ENCODE measurements at places on chromosomes 11 and 22. TPM values are rescaled to one million over a fixed set of nuclear protein-coding genes. Genes with fewer than 3 reads are reported as not detected.
A peak's percentile ranks its signal among the peaks of the same experiment; 100 is the strongest.

DNA sequence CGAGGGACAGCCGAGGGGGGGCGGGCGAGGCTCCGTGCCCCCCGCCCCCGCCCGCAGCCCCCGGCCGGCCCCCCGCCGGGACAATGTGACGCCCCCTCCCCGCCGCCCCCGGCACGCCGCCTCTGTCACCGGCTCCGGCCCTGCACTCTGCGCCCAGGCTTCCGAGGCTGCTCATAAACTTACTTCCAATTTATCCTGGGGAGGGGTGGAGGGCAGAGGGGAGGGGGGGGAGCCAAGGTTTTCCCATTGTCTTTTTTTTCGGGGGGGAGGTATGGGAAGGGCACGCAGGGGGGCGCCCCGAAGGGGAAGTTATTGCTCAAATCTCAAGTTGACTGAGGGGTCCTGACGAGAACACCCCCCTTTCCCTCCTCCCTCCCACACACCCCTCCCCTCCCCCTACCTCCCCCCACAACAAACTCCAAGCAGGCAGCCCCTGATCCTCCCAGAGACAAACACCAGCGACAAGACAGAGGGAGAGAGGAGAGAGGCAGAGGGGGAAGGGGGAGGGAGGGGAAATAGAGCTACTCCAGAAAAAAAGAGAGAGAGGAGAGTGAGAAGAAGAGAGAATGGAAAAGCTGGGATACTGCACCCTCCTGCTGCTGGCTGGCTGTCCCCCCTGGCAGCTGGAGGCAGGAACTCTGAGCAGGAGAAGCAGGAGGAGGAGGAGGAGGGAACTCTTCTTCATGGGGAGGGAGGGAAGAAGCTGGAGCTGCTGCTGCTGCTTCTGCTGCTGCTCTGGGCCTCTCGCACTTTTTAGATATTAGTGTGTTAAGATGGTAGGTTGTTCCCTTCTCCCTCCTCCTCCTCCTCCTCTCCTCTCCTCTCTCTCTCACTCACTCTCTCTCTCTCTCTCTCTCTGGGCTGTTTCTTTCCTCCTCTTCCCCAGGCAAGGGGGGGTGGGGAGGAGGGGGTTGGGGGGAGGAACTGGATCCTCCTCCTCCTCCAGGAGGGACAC, 631 bp downstream of the PHF21A start:
- H3K36me3 ChIP-seq = no peaks in the 10 kb centered on the region
- H3K27me3 ChIP-seq = no peaks in the 10 kb centered on the region
- peak overlapping the region; percentile 94 for H3K4me3 ChIP-seq
- H3K27ac ChIP-seq = peak overlapping the region; percentile 94
- DNase-seq = peak; percentile 87
- H3K4me1 ChIP-seq = peaks cover 42% of the 10 kb centered on the region

GRCh38 chr22:20569059-20570058, 61.9 kb downstream of the MED15 start:
- no peaks in the 10 kb centered on the region for H3K27me3 ChIP-seq
- peak; percentile 93 for DNase-seq
- H3K36me3 ChIP-seq = peaks cover 29% of the 10 kb centered on the region

GRCh38 chr11:24556693-24557092, 59.8 kb downstream of the LUZP2 start:
- H3K4me3 ChIP-seq = no peak overlapping the region
- no peaks in the 10 kb centered on the region for H3K36me3 ChIP-seq
- no peak for DNase-seq
- H3K4me1 ChIP-seq = no peaks in the 10 kb centered on the region
- H3K27ac ChIP-seq = no peak overlapping the region
- H3K27me3 ChIP-seq = no peaks in the 10 kb centered on the region

- H3K4me3 ChIP-seq = no peak overlapping the region
- no peaks in the 10 kb centered on the region for H3K4me1 ChIP-seq
- peak; percentile 29 for DNase-seq
- H3K27ac ChIP-seq = no peak overlapping the region
- peaks cover 66% of the 10 kb centered on the region for H3K36me3 ChIP-seq
- H3K27me3 ChIP-seq = no peaks in the 10 kb centered on the region
Measured at GRCh38 chr11:70333261-70333660, 62.8 kb downstream of the PPFIA1 start.

- H3K27ac ChIP-seq = peak overlapping the region; percentile 86
- no peaks in the 10 kb centered on the region for H3K27me3 ChIP-seq
- H3K4me1 ChIP-seq = peaks cover 49% of the 10 kb centered on the region
- DNase-seq = no peak
- H3K36me3 ChIP-seq = no peaks in the 10 kb centered on the region
- H3K4me3 ChIP-seq = no peak overlapping the region
Measured at GRCh38 chr22:32533265-32534111, 58.9 kb downstream of the FBXO7 start.

DNA sequence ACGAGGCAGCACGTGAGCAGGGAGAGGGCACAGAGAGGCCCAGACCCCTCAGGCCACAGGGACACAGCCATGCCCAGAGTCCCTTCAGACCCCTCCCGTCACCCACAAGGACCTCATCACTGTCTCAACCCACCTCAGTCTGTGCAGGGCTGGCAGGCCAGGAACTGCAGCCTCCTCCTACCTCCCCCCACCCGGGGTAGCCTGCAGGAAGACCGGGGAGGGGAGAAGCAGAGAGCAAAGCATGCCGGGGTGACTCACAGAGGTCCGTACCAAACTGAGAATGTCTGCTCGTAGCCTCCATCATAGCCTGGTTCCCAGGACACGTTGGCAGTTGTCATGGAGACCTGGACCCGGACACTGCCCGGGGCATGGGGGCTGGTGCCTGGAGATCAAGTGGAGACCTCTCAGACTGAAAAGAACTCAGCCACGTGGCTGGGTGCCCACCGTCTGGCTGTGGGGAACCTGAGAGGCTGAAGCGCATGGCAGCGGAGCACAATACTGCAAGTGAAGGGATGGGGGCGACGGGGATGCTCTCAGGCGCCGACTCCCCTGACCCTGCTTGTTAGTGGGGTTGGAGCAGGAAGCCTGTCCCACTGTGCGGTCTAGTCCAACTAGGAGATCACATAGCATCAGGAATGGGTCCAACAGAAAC, 27.2 kb downstream of the IGSF9B start:
- no peak for DNase-seq
- H3K4me3 ChIP-seq = no peak overlapping the region
- no peak overlapping the region for H3K27ac ChIP-seq
- no peaks in the 10 kb centered on the region for H3K36me3 ChIP-seq
- H3K27me3 ChIP-seq = no peaks in the 10 kb centered on the region

- H3K4me3 ChIP-seq = no peak overlapping the region
- H3K36me3 ChIP-seq = peaks cover 5% of the 10 kb centered on the region
- H3K4me1 ChIP-seq = peaks cover 22% of the 10 kb centered on the region
Measured at GRCh38 chr22:19969141-19969928, 27.7 kb upstream of the TXNRD2 start.

The CHADL gene
- 3.3 TPM for total RNA-seq

The TBCEL gene
- total RNA-seq = 31.8 TPM

The KIF18A gene
- 4.9 TPM for total RNA-seq

All from upper lobe of left lung (tissue), 6 donors.